ENCODE measurements at places on chromosomes 16 and 17.

- H3K4me3 ChIP-seq: no peak overlapping the region
- no peaks in the 10 kb centered on the region for H3K36me3 ChIP-seq
- DNase-seq: no peak
- peaks cover 14% of the 10 kb centered on the region for H3K27me3 ChIP-seq
- no peak overlapping the region for H3K27ac ChIP-seq
- no peaks in the 10 kb centered on the region for H3K4me1 ChIP-seq
Observed at GRCh38 chr17:74578979-74579378, 11.7 kb upstream of the CD300H start.

DNA sequence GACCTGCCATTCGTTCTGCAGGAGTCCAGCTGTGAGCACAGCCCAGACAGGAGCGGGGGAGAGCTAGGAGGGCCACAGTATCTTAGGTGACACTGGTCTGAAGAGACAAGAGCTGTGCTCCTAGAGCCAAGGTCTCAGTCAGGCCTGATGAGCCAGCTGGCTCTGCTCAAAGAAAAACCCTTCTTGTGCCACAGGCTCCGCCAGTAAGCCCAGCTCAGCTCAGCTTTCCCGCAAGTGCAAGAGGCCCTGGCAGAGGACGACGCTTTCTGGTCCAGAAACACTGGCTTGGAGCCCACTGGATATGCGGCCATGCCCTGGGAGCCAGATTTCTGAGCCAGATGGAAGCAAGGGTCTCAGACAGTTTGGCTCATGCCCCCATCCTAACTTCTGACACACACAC, 23.9 kb downstream of the PEMT start:
- no peaks in the 10 kb centered on the region for H3K36me3 ChIP-seq
- H3K27ac ChIP-seq: no peak overlapping the region
- no peak overlapping the region for H3K4me3 ChIP-seq

- DNase-seq: peak; percentile 56
- no peak overlapping the region for H3K27ac ChIP-seq
- H3K4me1 ChIP-seq: peaks cover 2% of the 10 kb centered on the region
- no peaks in the 10 kb centered on the region for H3K36me3 ChIP-seq
- no peaks in the 10 kb centered on the region for H3K27me3 ChIP-seq
Observed at GRCh38 chr17:688100-688989, 26.3 kb downstream of the VPS53 start.

- DNase-seq: no peak
- no peaks in the 10 kb centered on the region for H3K36me3 ChIP-seq
- no peaks in the 10 kb centered on the region for H3K27me3 ChIP-seq
- no peaks in the 10 kb centered on the region for H3K4me1 ChIP-seq
Observed at GRCh38 chr16:61179561-61179960, 856.7 kb downstream of the CDH8 start.

- H3K4me1 ChIP-seq: no peaks in the 10 kb centered on the region
- peaks cover 20% of the 10 kb centered on the region for H3K27me3 ChIP-seq
- H3K27ac ChIP-seq: no peak overlapping the region
- no peaks in the 10 kb centered on the region for H3K36me3 ChIP-seq
Observed at GRCh38 chr17:5118219-5118618, 2.4 kb downstream of the USP6 start.

DNA sequence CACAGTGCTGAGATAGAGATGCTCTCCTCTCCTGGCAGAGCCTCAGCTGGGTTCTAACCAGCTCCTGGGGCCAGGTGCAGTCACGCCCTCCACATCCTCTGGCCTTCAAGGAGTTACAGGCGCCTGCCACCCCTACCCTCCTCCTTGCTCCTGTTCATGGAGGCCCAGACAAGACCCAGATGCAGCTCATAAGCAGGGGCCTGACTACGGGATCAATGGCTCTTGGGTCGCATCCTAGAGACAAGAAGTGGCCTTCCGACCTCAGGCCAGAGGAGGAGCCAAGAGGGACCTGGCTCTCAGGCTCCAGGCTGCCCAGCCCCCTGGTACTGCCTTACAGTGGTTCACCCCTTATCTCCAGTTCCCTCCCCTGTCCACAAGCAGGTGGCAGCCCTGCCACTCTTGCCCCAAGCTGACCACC, 23.0 kb downstream of the ARHGAP27 start:
- DNase-seq: no peak
- H3K27ac ChIP-seq: no peak overlapping the region
- H3K4me3 ChIP-seq: no peak overlapping the region
- peaks cover 17% of the 10 kb centered on the region for H3K4me1 ChIP-seq
- no peaks in the 10 kb centered on the region for H3K27me3 ChIP-seq

- no peak overlapping the region for H3K4me3 ChIP-seq
- H3K27me3 ChIP-seq: no peaks in the 10 kb centered on the region
- peaks cover 25% of the 10 kb centered on the region for H3K4me1 ChIP-seq
- no peak for DNase-seq
- no peaks in the 10 kb centered on the region for H3K36me3 ChIP-seq
Observed at GRCh38 chr16:83244057-83244456, 563.7 kb upstream of the HSBP1 start.

GRCh38 chr17:66713533-66714042, 121.3 kb upstream of the CACNG5 start:
- H3K4me3 ChIP-seq: no peak overlapping the region
- H3K36me3 ChIP-seq: no peaks in the 10 kb centered on the region
- H3K4me1 ChIP-seq: peaks cover 20% of the 10 kb centered on the region
- DNase-seq: no peak

DNA sequence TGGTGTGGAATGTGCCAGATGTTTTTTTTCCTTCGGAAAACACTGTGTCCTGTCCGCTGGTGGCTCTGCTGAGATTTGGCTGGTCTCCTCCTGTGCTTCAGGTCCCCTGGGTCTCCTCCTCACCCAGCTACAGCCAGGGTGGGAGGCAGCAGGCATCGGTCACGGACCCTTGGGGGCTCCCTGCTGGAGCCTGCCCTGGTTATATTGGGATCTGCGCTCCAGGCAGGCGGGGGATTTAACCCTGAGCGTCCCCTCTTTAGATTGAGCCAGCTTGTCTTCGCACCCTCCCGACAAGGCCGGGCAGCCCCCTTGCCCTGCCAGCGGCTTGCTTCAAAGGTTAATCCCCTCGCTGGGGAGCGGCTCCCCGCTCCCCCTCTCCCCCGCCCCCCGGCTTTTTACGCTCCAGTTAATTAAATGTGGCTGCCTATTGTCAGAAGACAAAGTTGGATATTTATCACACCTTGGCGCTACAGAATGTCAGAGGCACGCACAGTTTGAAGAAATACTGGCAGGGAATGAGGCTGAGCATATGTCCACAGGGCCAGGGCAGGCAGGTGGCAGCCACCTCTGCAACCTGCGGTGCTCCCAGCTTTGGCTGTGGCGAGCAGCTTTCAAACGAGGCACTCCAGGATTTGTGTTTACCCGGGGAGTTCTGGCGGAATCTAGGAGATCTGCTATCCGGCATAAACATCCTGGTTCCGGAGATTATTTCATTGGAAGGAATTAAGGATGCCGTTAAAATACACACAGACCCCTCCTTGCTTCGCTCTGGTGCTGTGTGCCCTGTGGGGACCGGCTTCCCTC, 38.2 kb upstream of the GSE1 start:
- H3K27me3 ChIP-seq: peaks cover 12% of the 10 kb centered on the region
- peak; percentile 88 for DNase-seq
- no peaks in the 10 kb centered on the region for H3K36me3 ChIP-seq

- peak; percentile 30 for DNase-seq
- H3K4me3 ChIP-seq: no peak overlapping the region
- peaks cover 16% of the 10 kb centered on the region for H3K4me1 ChIP-seq
- H3K27ac ChIP-seq: no peak overlapping the region
Observed at GRCh38 chr17:34024806-34025551, 230.1 kb upstream of the CCL2 start.

- no peak for DNase-seq
- no peaks in the 10 kb centered on the region for H3K4me1 ChIP-seq
- no peaks in the 10 kb centered on the region for H3K27me3 ChIP-seq
- H3K4me3 ChIP-seq: no peak overlapping the region
Observed at GRCh38 chr16:47198180-47198575, 54.4 kb upstream of the NETO2 start.

DNA sequence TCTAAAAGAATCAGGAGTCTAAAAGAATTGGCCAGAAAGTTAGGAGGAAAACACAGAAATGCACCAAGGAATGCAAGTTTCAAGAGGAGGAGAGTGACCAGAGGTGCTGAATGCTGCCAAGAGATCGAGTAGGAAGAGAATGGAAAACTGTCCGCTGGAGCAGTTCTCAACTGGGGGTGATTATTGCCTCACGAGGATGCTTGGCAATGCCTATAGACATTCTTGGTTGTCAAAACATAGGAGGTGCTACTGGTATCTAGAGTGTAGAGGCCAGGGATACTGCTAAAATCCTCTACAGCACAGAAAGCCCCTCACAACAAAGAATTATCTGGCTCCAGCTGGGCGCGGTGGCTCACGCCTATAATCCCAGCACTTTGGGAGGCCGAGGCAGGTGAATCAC, 82.1 kb upstream of the NOL11 start:
- H3K36me3 ChIP-seq: no peaks in the 10 kb centered on the region
- no peak overlapping the region for H3K4me3 ChIP-seq
- no peaks in the 10 kb centered on the region for H3K4me1 ChIP-seq
- H3K27me3 ChIP-seq: no peaks in the 10 kb centered on the region

DNA sequence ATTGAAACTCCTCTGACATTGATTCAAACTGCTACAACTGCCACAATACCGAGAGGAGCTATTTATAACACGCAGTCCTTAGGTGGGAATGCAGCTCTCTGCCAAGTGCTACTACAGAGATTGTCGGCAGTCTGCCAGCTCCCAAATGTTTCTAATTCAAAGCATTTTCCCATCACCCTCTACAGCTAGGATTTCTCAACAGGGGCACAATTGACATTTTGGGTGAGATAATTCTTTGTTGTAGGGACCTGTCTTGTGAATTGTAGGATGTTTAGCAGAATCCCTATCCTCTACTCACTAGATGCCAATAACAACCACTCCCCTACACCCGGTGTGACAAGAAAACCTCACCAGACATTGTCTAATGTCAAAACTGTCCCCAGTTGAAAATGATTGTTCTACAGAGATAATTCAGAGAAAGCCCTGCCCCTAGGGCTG, 7.8 kb upstream of the N4BP1 start:
- no peaks in the 10 kb centered on the region for H3K4me1 ChIP-seq
- no peak overlapping the region for H3K27ac ChIP-seq
- no peak overlapping the region for H3K4me3 ChIP-seq

DNA sequence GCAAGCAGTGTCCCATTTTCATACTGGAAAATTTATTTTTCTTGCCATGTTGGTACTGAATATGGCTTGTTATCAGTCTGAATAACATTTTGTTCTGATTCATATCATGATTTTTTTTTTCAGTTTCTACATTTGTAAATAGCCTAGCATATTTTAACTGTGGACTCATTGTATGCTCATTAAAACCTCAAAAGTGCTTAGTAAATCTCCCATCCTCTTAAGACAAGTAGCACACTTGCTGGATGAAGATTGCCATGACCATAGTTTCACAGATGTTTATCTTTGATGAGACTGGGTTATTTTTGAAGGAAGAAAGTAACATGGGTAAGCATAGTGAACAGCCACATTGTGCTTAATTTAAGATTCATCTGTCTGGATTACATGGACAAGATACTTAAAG, 878 bp downstream of the KRT10 start:
- no peak for DNase-seq
- H3K4me1 ChIP-seq: peaks cover 4% of the 10 kb centered on the region
- H3K27me3 ChIP-seq: peaks cover 47% of the 10 kb centered on the region
- no peaks in the 10 kb centered on the region for H3K36me3 ChIP-seq

- H3K4me3 ChIP-seq: no peak overlapping the region
- no peak overlapping the region for H3K27ac ChIP-seq
- DNase-seq: no peak
Observed at GRCh38 chr17:15124264-15124595, 140.9 kb downstream of the PMP22 start.

DNA sequence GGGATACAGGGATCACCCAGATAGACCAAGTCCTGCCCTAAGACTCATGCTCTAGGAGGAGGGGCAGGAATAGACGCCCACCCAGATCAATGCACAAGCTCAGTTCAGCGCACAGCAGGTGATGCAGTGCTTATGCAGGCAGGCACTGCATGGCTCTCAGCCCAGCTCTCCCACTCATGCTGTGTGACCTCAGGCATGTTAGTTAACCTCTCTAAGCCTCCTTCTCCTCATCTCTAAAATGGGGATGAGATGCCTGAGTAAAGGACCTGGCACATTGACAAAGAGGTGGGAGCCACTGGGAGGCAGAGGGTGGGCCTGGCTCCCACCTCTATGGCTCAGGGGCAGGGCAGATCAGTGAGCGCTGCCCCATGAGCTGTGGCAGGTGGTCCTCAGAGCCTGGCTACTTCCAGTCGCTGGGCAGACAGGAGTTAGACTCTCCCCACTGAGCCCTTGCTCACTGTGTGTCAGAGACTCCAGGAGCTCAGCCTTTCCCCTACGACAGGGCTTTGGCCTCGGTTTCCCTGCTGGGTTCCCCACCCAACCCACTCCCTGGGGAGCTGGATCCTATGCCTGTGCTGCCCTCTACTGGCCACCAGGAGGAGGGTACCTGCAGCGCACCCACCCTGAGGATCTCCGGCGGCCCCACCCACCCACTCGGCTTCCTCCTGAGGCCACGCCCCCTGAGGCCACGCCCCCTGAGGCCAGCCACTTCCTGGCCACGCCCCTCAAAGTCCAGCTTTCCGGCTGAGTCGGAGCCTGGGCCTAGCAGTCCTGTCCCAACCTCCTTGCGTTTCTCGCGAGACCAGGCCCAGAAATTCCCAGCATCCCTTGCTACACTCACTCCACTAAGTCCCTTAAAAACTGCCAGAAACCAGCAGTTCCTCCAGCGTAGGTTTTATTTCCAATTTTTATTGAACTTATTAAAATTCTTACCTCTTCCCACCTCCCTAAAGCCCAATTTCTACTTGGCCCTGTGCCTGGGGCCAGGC, 196.1 kb downstream of the GSG1L start:
- H3K27ac ChIP-seq: no peak overlapping the region
- H3K4me3 ChIP-seq: no peak overlapping the region
- DNase-seq: peak; percentile 88
- H3K36me3 ChIP-seq: no peaks in the 10 kb centered on the region
- H3K27me3 ChIP-seq: peaks cover 5% of the 10 kb centered on the region
- no peaks in the 10 kb centered on the region for H3K4me1 ChIP-seq

- H3K27ac ChIP-seq: no peak overlapping the region
- DNase-seq: no peak
- no peaks in the 10 kb centered on the region for H3K36me3 ChIP-seq
- H3K27me3 ChIP-seq: no peaks in the 10 kb centered on the region
- H3K4me1 ChIP-seq: no peaks in the 10 kb centered on the region
Observed at GRCh38 chr17:67082107-67082506, 37.8 kb downstream of the CACNG1 start.

DNA sequence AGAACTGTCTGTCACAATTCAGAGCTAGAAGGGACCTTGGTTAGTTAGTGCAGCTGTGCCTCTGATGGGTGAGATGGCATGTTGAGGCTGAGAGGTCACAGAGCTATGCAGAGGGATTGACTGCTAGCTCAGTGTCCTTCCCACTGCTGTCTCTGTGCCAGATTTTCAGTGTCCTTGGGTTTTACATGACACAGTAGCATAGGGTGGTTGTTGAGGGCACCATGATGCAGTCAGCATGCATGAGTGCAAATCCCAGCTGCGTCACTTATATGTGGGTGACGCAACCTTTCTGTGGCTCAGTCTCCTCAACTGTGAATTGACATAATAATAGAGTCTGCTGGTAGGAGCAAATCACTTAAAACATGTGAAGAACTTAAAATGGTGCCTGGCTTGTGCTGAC, 2.7 kb downstream of the MT1A start:
- no peaks in the 10 kb centered on the region for H3K36me3 ChIP-seq
- H3K4me3 ChIP-seq: no peak overlapping the region
- H3K4me1 ChIP-seq: no peaks in the 10 kb centered on the region
- DNase-seq: no peak
